Activated CD4-positive, alpha-beta T cell treated with anti-CD3 and anti-CD28 coated beads, Interleukin-2, amount 50 U/mL, for 24 hours (primary cell): ENCODE measurements at places on chromosomes 16 and 17.

GRCh38 chr17:4854111-4854681, 21.1 kb downstream of the MINK1 start:
- DNase-seq: no peak

DNA sequence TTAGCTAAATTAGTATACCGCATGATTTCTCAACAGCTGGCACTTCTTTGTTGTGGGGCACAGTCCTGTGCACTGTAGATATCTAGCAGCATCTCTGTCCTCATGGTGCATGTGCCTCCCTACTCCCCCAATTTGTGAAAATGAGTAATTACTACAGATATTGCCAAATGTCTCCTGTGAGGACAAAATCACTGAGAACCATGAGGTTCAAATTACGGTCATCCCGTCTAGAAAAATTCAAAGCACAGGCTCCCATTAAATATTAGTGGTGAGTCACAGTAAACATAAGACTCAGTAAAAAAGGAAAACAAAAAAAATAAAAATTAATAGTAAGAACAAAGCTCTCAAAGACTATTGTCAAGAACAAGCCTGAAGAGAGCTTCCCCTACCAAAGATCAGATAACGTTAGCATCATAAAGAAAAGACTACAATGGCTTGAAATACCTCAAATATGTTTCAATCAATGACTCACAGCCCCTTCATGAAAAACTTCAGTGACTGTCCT, 57.8 kb downstream of the STH start:
- no peak for DNase-seq

GRCh38 chr16:56534847-56535383, 15.1 kb upstream of the BBS2 start:
- DNase-seq: no peak

GRCh38 chr17:44203731-44204440, 4.2 kb upstream of the ATXN7L3 start:
- DNase-seq: no peak

GRCh38 chr16:6932871-6933385, 399.7 kb upstream of the RBFOX1 start:
- DNase-seq: no peak

GRCh38 chr17:74413491-74413890, 18.4 kb upstream of the GPRC5C start:
- DNase-seq: no peak

DNA sequence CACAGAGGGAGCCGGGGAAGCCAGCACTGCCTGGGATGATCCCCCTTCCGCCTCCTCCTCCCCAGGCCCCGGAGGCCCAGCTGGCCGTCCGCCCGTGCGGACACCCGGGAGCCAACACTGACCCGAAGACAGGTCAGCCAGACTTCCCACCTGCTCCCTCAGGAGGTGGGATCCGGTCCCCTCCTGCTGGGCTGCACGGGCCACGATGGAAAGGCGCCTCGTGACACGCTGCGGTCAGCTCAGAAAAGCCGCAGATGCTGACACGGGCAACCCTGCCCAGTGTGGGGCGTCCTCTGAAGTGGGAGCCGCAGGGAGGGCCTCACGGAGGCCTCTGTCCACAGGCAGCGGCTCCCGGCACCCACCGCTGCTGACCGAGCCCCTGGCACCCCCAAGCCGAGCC, 49.3 kb downstream of the CBFA2T3 start:
- no peak for DNase-seq

GRCh38 chr16:19717314-19717713, 713 bp downstream of the KNOP1 start:
- no peak for DNase-seq

DNA sequence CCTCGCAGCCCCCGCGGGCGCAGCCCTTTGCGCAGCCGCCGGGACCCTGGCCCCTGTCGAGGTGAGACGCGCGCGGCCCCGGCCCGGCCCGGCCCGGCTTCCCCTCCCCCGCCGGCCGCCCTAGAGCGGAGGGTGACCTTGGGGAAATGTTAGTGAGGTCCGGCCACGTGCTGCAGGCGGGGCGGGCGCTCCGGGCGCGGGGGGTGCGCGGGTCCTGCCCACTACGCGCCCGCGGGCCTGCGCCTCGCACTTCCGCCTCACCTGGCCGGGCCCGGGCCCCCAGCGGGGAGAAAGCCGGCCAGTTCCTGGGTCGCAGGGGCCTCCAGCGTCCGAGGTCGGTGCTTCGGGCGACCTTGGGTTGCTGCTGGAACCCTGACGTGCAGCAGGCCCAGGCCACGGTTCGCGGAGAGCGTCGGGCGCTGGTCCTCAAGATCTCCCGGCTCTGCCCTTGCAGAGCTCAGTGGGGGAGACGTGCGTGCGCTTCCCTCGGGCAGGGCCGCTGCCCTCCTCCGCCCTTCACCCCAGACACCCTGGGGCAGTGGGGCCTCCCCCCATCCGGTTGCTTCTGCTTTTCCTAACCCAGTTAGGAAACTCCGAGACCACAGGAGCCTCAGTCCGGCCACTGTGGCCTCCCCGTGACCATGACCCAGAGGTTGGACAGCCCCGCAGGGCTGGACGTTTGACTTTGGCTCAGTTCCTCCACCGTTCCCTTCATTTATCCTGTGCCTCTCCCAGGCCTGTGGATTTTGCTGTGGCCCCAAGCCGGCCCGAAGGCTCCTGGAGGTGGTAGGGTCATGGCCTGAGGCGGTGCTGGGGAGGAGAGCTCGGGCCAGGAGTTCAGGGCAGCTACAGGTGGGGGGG, 791 bp downstream of the MCRIP2 start:
- DNase-seq: no peak

DNA sequence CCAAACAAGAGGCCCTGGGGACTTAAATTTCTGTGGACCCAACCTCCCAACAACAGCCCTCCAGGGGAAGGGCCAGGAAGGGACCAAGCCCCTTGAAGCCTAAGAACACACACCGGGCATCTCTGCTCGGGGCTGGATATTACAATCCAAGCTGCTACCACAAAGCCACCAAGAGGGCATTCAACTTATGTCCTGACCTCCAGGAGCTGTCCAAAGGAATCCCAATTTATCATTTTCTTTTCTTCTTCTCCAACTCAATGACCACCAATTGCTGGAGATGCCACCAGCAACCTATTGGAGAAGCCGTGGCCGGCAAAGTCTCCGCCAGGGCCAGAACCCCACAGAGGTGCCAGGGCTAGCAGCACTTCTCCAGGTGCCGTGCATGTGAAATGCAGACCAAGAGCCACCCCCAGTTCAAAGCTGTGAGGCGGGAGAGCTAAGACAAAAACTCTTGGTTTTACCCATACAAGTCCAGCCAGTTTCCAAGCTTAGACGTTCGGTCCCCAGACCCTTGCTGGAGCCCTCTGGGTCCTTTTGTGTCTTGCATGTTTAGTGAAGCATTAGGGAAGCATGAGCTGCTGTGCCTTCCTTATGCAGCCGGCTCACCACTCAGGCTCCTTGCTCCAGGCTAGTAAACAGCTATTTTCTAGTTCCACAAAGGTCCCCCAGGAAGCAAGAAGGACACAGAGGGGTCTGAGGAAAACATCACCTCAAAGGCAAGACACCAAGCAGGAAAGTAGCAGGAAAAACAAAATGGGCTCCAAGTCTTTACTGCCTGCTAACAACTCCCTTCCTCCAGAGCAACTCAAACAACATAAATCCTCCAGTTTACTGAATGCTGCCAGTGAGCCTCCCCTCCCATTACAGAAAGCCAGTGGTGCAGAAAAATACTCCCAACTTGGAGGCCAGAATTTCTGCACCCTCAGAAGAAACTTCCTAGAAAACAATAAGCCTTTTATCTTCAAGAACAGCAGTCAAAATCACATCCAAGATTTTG, 3.2 kb downstream of the PITPNA start:
- no peak for DNase-seq

- no peak for DNase-seq
These were observed 113.3 kb downstream of the CCT6B start for GRCh38 chr17:34847938-34848337.

DNA sequence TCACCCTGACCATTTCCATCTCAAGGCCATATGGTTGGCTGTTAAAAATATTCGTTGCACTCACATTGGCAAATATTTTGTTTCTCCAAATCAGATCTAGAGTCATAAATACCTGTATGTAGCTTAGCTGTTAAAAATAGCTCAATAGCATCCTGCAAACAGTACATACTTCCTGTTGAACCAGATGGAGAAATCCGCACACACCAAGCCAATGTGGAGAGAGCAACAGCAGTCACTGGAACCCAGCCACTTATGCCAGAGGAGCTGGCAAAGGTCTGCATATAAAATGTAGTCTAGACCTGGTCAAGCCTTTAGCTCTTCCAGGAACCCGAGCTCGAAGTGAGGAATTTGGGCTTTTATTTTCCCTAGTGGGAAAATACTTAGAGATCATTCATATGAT, 146.4 kb upstream of the KCNJ16 start:
- no peak for DNase-seq

DNA sequence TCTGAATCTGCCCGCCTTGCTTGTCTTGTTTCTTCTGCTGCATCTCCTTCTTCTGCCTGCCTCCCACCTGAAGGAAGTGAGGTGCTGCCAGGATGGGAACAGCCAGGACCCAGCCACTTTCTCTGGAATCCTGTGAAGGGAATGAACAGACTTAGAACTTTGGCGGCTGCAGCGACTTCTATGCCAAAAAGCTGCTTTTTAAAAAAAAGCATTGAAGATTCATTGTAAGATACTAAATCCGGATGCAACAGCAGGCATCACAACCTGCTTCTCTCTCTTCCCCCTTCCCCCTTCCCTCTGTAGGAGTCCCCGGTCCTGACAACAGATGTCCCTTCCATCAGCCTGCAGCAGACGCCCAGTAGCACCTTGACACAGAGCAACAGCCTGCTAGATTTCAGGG, 176.3 kb downstream of the HS3ST4 start:
- DNase-seq: no peak
